ENCODE measurements at places on chromosomes 4 and X.

GRCh38 chr4:40321574-40322275 is 13.4 kb upstream of the CHRNA9 start:
- DNase-seq = no peak

- DNase-seq = no peak
Observed at GRCh38 chrX:67619253-67619652, 75.4 kb downstream of the AR start.

DNA sequence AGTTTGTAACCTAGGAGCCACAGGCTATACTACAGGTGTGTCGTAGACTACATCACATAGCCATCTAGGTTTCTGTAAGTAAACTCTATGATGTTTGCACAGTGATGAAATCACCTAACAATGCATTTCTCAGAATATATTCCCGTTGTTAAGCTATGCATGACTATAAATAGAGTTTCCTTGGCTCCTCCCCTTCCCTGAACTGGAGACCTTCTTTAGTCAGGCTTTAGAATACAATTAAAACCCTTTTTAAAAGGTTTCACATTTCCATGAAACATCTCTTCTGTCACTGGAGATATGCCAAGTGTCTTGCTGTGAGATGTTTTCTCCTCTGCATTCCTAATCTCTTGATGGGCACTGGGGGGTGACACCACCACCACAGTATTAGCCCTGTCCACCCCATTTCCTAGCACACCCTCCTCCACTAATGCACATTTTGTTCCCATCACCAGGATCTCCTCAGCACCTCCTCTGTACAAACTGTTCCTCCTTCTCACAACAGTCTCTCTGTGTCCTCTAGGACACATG is 334.6 kb upstream of the CPEB2 start:
- DNase-seq = no peak

DNA sequence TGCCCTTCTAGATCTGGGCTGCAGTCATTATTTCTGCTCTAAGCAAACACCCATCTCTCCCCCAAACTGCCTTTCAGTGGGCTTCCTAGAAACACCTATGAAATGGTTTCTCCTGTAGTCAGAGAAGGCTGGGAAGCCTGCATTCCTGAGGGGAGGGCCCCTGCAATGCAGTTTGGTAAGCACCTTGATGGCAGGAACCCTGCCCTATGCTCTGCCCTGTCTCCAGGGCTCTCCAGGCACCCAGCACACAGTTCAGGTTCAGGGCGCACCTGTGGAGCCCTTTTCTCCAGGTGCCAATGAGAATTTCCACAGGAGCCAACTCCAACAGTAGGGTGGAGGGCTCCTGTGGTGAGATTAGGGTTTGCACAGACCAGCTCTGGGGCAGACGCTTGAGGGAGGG is 69.1 kb upstream of the FBXW7 start:
- no peak for DNase-seq

- no peak for DNase-seq
Observed at GRCh38 chr4:117425636-117426035, 340.3 kb upstream of the TRAM1L1 start.

- no peak for DNase-seq
Observed at GRCh38 chrX:109844986-109845385, 111.9 kb upstream of the ACSL4 start.

GRCh38 chrX:76148753-76149152 is 24.1 kb upstream of the PBDC1 start:
- no peak for DNase-seq

DNA sequence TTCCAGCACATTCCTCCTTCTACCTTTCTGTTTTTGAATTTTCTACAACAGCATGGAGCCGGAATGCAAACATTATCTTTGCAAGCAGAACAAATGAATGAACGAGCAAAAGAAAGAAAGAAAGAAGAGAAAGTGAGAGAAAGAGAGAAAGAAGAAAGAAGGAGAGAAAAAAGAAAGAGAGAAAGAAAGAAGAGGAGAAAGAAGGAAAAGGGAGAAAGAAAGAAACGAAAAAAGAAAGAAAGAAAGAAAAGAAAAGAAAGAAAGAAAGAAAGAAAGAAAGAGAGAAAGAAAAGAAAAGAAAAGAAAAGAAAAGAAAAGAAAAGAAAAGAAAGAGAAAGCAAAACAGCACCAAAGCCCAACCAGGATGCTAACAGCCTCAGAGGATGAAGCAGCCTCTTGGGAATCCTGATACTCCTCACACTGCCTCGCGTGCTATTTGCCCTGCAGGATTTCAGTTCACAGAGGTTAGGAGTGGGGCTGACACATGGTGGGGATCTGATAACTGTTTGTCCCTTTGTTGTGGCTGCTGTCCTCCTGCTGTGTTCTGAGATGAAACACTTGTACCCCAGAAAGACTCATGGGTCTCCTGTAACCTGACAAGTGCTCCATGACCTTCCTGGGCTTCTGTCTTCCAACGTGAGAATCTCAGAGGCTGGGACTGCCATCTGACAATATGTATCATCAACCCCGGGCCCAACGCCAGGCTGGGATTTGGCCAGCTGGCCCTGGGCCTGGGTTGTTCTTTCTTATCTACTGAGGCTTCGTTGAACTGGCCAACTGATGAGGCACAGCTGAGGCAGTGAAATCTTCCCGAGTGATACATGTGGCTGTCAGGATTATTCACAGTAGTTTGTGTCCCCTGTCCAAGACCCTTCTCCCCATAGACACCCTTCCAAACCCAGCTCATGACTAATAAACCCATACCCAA is 61.0 kb downstream of the SEPSECS start:
- DNase-seq = peak; percentile 79

- DNase-seq = no peak
Observed at GRCh38 chrX:3811331-3812311, 98.2 kb upstream of the PRKX start.

DNA sequence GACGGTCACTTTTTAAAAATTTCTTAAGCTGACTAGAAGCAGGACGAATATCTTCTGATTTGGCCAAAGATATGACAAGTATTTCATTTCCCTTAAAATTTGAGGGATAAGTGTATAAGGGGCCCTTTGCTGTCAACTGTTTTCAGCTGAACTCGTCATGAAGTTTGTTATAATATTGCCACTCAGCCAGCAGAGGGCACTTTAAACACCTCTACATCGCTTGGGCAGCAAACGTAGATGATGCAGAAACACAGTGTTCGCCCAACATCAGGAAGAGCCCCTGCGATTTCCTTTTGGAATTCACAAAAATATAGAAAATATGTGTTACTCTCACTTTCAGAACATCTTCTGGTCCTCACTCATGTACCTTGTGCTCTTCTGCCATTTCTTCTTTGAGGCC is 435.7 kb upstream of the FMR1 start:
- DNase-seq = no peak
